OCI-M1 (cell line): ENCODE measurements at places on chromosomes 1 and 21.

GRCh38 chr1:37631036-37631435, 3.7 kb downstream of the RSPO1 start:
- no peak for DNase-seq

DNA sequence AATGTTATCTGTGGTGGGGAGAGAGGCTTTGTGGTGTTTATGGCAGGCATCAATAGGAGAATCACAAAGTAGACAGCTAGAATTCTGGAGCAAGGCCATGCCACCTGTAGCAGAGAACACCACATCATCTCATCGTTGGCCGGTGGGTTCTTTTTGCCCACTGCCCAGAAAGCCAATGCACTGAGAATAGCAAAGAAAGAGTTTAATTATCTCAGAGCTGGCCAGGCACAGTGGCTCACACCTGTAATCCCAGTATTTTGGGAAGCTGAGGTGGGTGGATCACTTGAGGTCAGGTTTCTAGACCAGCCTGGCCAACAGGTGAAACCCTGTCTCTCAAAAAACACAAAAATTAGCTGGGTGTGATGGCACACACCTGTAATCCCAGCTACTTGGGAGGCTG, 99.2 kb upstream of the COG2 start:
- no peak for DNase-seq

- DNase-seq: no peak
Observed at GRCh38 chr1:111424281-111424680, 3.3 kb downstream of the OVGP1 start.

DNA sequence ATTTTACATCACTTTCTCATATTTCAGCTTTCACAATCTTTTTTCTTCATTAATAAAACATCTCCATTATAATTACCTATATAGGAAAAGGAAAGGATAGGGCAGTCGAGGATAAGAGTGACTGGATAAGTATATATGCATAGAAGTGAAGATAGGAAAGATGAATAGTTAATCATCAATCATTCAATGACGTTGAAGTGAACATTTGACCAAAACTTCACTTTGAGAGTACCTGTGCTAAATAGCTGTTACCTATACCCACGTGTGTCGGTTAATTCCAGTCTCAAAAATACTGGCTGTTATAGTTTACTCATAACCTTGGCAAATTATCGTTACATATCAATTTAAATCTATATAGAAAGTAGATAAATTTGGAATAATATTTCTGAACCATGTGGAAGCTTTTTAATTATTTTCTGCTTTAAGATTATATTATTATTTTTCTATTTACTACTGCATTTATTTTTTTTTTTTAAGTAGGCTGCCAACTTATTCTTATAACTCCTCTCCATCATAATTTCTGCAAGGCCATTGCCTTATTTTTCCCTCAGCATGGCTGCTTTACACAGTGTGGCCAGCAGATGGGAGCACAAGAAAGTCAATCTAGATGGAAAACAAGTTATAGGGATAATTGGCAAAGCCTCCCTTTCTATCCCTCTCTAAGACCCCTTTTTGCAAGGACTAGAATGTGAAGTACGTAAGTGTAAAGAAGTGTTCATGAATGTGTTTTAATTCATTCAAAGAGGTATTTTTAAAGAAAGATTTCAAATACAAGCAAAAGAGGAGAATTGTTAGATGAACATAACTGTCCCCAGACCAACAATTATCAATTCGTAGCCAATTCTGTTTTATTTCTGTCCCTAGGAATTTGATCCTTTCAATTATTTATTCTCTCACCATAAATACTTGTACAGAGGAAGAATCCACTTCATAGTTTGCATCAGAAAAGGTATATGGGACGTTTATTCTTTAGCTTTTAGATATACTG, 290.4 kb downstream of the KCNT2 start:
- peak; percentile 67 for DNase-seq

DNA sequence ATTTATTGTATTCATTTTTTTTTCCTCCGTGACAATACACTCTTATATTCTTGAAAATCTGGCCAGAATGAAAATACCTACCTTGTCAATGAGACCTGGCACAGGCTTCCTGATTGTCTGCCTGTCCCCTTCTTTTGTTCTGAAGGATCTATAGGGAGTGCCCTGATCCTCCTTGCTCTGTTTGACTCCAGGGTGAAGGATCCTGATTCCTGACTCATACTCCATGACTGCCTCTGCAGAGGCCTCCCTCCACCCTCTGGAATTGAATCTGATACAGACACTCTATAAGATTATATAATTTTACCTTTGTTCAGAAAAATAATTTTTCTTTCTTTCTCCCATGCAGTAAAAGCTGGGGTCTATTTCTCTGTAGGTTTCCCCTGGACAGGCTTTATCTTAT, 116.2 kb downstream of the HMCN1 start:
- DNase-seq: no peak

GRCh38 chr1:241356187-241356518, 852 bp downstream of the RGS7 start:
- no peak for DNase-seq

DNA sequence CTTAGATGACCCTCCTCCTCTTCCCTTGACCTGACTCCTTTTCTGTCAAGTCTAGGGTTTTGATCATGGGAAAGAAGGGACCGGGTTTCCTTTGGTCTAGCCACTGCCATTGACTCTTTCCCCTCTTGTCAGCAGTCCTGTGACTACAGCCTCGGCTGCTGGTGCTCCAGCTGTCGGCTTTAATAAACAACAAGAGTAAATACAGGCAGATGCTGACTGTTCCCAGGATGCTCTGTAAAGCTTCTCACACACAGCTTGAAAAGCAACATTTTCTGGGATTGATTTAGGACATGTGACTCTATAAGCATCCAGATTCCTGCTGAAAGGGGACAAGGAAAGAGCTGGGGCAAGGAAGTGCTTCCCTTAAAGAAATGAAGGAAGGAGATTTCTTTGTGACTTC, 53.5 kb upstream of the CTTNBP2NL start:
- no peak for DNase-seq

- no peak for DNase-seq
Observed at GRCh38 chr1:188594542-188595235, 1765.9 kb downstream of the PLA2G4A start.

DNA sequence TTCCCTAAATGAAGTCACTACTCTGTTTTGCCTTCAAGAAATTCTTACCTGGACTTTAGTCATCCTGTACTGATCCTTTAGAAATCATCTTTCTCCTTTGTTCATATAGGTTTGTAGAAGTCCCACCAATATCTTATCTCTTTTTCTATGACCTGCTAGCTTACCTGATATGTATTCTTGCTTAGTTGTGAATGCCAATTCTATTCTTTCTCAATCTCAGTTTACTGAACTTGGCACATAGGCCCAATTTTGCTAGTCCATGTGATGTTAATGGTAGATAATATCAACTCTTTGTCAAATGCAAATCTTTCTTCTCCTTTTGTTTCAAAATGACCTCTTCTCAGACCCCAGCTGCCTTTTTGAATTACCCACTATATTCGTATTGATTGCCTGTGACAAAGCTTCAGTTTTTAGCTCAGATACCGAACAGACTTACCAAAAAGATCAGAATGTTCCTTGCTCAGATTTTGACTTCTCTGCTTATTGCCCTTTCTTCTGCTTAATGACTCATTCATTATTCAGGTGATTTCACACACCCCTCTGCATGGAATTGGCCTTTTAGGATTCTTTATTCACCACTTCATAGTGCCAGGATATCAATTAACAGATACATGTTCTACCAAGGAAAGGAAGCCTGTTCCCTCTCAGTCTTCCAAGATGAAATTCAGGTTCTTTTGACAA, 20.6 kb downstream of the IPO9 start:
- DNase-seq: no peak

GRCh38 chr1:25223471-25223870, 8.8 kb downstream of the SYF2 start:
- no peak for DNase-seq

GRCh38 chr1:2271841-2272655, 43.9 kb downstream of the SKI start:
- no peak for DNase-seq

- peak; percentile 70 for DNase-seq
Observed at GRCh38 chr1:165857046-165857801, 29.8 kb downstream of the UCK2 start.

GRCh38 chr1:153775458-153776327, 486 bp downstream of the SLC27A3 start:
- no peak for DNase-seq

DNA sequence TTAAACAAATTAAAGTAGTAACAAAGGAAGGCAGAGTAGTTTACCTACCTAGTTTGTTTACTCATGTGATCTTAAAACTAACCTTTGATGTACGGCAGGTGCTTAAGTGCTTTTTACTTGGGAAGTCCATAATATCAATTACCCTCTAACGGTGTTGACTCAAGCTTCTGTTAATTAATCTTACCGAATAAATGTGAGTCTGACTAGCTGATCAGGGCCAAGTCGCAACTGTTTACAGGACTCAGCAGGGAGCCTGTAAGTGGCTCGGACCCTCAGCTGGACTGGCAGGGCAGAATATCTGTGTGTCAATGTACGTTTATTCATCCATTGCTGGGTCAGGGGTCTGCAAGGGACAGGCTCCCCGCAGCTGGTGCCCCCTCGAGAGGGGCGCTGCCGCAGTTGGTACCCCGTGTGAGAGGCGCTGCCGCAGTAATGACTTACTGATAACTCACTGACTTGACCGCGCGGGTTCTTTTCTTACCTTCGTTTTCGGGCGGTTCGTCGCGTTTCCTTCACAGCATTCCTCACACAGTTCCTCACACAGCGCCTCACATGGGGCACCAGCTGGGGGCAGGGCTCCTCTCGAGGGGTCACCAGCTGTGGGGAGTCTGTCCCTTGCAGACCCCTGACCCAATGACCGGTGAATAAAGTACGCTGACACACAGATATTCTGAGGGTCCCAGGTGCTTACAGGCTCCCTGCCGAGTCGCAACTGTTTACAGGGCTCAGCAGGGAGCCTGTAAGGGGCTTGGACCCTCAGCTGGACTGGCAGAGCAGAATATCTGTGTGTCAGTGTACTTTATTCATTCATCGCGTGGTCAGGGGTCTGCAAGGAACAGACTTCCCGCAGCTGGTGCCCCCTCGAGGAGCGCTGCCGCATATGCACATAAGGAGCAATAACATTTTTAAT, 3.0 kb downstream of the FMO1 start:
- peak; percentile 72 for DNase-seq

GRCh38 chr1:209503196-209503595, 80.3 kb upstream of the CAMK1G start:
- no peak for DNase-seq

DNA sequence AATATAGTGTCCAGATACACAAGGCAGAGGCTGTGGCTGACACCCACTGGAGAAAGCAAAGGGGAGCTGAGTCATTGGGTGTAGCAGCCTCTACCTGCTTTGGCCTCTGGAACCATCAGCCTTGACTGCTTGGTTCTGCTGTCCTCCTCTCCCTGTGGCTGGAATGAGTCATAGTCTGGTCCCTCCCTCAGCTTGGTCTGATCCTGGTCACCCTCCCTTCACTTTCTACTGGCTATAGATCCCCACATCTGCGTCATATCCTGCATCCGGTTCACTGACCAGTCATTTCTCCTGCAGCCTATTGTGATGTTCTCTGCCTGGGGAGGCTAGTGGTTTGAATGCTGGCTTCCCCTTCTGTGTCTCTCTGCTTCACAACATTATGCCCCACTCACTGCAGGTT, 372.8 kb upstream of the DAB1 start:
- DNase-seq: peak; percentile 19

GRCh38 chr21:38804789-38805327, 871 bp upstream of the ETS2 start:
- DNase-seq: peak; percentile 86

- no peak for DNase-seq
Observed at GRCh38 chr1:7255303-7256058, 470.2 kb downstream of the CAMTA1 start.

GRCh38 chr1:247324204-247324787, 7.4 kb downstream of the ZNF496 start:
- DNase-seq: no peak

DNA sequence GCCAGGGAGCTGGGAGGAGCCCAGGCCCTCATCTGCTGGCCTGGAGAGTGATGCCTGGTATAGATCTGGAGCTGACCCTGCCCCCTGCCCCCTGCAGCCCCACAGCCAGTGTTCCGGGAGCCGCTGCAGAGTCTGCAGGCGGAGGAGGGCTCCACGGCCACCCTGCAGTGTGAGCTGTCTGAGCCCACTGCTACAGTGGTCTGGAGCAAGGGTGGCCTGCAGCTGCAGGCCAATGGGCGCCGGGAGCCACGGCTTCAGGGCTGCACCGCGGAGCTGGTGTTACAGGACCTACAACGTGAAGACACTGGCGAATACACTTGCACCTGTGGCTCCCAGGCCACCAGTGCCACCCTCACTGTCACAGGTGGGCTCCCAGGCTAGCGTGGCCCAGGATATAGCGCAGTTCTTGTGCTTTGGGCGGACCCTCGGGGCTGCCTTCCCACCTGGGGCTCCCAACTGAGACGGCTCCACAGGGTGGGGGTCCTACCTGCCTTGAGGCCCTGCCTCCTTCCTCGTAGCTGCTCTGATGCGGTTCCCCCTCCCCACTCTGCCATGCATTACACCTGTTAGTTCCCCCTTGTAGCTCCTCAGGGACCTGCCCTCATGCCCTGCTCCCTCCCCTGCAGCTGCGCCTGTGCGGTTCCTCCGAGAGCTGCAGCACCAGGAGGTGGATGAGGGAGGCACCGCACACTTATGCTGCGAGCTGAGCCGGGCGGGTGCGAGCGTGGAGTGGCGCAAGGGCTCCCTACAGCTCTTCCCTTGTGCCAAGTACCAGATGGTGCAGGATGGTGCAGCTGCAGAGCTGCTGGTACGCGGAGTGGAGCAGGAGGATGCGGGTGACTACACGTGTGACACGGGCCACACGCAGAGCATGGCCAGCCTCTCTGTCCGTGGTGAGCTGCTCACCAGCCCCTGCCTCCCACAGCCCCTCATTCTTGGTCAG, 98.7 kb downstream of the OBSCN start:
- DNase-seq: no peak

DNA sequence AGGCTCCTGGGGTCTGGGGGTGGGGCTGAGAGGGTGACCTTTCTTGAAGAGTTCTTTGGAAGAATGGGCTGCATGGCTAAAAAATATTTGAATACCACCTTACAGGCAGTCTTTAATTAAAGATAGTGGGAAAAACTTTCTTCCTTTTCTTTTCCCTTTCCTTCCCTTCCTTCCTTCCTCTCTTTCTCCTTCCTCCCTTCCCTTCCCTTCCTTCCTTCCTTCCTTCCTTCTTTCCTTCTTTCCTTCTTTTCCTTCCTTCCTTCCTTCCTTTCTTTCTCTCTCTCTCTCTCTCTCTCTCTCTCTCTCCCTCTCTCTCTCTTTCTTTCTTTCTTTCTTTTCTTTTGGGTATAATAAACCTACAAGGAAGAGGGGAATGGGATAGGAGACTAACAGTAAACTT, 77.8 kb upstream of the EDN2 start:
- no peak for DNase-seq

- DNase-seq: no peak
Observed at GRCh38 chr1:30526652-30527345, 196.6 kb downstream of the MATN1 start.

DNA sequence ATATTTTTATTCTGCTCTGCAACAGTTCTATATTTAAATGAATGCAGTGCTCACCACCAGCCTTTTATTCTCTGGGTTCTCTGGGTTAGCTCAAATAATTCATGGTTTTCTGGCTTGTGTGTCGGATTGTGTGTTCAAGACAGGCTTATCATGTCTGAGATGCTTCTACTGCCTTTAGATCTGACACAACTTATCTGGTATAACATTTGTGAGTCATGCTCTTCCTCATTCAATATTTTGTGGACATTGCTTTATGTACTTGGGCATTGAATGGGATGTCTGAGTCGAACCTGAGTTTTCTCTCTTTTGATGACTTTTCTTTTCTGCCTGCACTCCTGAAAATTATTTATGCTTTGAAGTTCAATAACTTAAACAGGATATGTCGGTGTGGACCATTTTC, 17.6 kb upstream of the PKP1 start:
- peak; percentile 28 for DNase-seq
